Activated CD4-positive, CD25-positive, alpha-beta regulatory T cell treated with anti-CD3 and anti-CD28 coated beads, Interleukin-2, amount 50 U/mL, for 72 hours (primary cell): ENCODE measurements at places on chromosomes 3 and 15.

DNA sequence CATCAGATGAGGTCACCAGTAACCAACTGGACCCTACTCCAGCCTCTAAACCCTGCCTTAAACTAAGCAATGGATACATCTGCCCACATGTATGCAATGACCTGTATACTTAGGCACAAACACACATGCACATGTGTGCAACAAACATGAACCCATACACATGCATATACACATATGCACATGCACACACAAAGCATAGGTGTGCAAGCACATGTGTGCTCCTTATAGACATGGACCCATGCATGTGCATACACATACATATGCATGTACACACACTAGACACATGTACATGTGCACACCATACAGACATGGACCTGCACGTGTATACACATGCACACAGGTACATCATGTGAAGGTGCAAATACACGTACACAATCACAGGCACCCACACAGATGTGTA, 8.6 kb upstream of the TRH start:
- no peak for DNase-seq

DNA sequence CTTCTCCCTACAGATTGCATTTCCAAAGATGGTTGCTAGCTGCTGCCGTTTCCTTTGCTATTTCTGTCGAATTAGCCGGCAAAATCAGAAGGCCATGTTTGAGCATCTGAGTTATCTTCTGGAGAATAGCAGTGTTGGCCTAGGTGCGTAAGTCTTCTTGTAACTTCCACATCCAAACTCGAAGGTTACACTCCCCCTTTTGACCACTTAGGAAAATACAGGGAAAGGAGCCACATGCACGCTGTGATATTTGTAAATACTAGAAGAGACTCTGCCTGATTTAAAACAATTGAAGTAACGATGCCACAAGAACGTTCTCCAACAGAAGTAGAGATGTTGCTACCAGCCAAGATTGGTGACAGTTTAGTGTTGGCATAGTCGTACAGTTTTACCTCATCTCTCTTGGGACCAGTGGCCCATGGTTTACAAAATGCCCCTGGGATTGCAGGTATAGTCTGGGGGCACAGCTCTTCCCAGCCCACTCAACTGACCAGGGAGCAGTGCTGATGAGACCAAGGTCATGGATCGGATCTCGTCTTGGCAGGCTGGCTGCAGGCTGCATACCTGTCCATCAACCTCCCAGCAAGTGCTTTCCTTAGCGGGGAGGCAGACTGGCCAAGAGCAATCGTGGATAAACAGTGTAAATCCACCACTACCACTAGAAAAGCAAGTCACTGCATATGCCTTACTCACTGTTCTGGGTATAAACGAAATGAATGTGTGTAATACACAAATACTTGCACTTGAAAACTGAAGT, 268.4 kb upstream of the CHRM5 start:
- no peak for DNase-seq

- no peak for DNase-seq
These were observed 14.4 kb upstream of the SEC13 start for GRCh38 chr3:10335190-10335738.

- no peak for DNase-seq
These were observed 426.2 kb upstream of the ADAMTS9 start for GRCh38 chr3:65114041-65114440.

DNA sequence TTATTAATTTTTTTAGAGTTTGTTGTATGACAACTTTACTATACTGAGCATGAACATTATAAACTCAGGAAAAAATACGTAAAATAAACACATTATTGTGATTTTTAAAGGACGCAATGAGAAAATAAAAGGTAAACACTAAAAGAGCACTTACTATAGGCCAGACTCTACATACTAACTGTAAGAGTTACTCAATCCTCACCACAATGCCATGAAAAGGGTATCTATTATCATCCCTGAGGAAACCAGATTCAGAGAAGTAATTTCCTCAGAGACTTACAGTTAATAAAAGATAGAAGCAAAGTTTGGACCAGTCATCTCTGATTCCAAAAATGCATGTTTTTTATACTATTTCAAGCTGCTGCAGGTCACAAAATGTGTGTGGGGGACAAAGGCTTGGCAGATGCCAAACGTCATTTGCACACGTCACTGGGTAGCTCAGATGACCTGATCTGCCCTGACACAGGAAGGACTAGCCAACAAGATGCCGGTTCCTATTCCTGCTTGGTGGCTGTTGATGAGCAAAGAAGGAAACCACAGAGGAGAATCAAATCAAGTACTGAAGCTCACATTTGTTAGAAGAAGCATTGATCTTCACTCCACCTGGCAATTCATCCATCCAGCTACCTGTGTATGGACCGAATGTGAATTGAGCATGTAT, 42.3 kb downstream of the KLHL6 start:
- DNase-seq = no peak

DNA sequence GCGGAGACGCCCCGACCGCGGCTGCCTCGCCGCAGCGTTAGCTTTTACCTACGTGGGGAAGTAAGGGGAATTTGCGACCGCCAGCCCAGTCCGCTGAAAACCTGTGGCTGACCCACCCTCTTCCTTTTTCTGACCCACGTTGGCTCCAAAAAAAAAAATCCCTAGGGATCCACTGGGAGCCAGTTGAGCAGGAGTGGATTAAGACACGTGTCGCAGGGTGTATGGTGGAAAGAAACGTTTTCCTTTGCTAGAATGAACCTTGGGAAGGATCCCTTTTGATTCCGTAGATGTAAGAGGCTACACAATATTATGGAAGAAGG, 575 bp upstream of the PCYT1A start:
- no peak for DNase-seq

- DNase-seq = no peak
These were observed 1.6 kb downstream of the GRIP2 start for GRCh38 chr3:14538451-14539088.

- no peak for DNase-seq
These were observed 185.6 kb upstream of the MBNL1 start for GRCh38 chr3:152083135-152083534.

- no peak for DNase-seq
These were observed 28.7 kb upstream of the B3GNT5 start for GRCh38 chr3:183224180-183224970.

GRCh38 chr15:36256404-36256807, 323.0 kb upstream of the CDIN1 start:
- no peak for DNase-seq

GRCh38 chr3:11581237-11582190, 62.2 kb downstream of the VGLL4 start:
- DNase-seq = no peak

- DNase-seq = no peak
These were observed 570.0 kb upstream of the NR2F2 start for GRCh38 chr15:95760508-95760907.

DNA sequence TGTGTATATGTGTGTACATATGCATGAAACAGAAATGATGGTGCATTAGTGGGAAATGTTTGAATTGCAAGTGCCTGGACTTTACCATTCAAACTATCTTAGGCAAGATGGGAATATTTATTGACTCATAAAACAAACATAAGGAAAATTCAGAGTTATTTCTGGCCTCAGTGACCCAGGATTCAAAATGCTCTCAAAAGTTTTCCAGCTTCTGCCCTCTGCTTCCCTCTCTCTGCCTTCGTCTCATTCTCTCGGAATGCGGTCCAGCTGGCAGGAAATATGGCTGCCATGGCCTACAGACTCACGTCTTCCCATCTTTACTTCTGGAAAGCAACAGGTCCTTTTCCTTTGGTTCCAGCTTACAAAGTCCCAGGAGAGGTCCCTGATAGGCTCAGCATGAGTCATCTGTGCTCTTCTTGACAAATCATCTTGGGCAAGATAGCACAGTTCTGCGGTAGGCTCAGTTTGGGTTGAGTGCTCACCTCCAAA, 8.7 kb upstream of the ZNF774 start:
- no peak for DNase-seq

- DNase-seq = no peak
These were observed 94.2 kb downstream of the EFL1 start for GRCh38 chr15:82168296-82168695.

DNA sequence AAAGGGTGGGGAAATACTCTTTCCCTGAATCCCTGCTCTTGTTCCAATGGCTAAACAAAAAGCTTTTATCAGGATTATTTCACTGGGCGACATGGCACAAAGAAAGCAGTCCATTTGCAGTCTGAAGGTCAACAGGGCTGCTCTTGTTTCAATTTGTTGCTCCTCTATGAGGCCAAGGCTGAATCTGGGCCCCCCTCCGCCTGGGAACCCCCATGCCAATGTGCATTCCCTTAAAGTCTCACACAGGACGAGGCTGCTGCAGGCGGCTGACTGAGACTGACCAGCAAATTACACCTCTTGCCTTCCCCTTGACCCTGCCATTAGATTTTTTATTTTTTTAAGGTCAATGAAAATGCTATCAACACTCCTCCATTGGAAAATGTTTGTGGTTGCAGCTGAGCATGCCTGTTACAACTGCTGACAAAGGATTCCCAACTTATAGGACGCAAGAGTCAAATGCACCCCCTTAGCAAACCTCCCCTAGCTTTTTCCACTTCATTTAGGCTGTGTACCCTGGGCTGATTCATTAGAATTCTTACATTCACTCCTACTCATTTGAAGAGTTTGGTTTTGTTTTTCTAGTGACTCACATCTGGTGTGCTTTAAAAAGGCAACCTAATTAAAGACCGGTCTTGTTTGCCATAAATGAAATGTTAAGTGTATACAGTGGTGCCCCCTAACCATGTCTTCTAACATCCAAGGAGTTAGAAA, 60.8 kb upstream of the ARHGEF3 start:
- no peak for DNase-seq

DNA sequence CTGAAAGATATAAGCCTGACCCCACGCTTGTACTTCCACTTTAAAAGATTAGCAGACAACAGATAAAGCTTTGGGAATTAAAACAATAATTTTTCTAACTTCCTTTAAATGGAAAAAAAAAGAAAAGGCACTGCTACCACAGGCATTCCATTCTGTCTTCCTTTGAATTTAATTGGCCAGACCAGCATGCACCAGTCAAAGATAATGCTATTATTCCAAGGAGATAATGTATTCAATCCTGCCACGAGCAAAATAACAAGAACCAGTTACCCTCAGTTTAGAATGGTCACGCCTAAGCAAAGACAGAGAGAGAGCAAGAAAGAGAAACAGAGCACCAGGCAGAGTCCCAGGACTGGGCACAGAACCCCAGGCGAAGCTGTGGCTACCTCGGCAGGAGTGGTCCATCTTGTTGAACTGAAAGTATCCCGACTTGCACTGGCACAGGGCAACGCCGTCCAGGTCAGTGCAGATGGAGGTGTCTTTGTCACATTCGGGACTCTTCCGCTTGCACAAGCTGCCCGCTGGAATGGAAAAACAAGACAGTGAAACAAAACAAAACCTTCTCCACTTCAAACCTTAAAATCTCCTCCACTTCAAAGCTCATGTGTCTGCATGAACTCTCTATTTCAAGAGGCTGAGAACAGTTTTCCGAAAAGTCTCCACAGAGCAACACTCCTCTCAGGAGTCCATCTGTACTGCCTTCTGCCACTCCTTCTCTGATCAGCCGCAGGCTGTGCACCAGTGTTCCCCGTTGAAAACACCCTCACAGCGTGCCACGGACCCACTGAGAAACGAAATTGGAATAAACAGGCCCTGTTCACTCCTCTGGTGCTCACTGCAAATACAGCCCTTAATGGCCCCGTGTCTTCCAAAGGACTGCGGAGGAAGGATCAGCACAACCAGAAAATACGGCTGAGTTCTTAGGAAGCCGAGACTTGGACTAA, 58.2 kb downstream of the HEG1 start:
- no peak for DNase-seq

DNA sequence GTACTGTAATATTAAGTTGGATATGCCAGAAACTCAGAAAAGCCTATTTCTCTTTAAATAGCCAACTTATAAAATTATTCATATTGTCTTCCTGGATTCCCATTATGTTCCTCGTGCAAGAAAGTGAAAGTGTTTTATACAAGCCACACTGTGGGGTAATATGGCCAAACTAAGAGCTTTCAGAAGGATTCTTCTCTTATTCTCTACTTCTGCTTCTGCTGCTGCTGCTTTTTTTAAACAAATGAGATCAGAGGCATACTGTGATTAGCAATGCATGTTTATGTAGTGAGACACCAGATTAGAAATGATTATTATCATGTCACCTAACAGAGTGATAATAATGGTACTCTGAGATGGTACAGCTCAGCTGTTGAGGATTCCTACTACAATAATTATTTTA, 1026.5 kb upstream of the CFAP20DC start:
- no peak for DNase-seq

GRCh38 chr3:58560771-58561311, 16.4 kb downstream of the FAM107A start:
- DNase-seq = no peak

DNA sequence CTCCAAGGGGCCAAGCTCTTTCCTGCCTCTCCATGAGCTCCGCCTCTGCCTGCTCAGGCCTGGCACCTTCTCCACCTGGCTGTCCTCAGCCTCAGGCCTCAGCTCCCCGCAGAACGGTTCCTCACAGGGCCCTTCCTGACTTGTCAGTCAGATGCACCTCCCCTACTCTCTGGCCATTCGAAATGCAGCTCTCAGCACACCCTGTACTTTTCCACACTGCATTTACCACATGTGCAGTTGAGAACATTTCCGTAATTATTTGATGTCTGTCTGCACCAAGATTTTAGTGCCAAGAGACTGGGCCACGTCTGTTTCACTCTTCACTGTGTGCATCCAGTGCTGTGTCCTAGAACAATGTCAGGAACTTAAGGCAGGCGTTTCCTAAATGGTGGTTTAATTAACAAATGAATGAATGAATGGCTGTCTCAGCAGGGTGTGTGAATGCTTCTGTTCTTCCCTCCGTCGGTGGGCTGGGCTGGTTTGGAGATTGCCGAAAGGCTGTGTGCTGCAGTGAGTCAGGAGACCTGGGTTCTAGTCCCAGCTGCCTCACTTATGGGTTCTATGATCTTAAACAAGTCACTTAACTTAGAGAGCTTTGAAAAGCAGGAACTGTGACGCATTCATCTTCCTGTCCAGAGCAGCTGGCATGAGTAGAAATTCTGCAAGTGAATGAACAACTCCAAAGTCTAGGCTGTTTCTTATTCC, 5.4 kb downstream of the MUC4 start:
- DNase-seq = no peak

- DNase-seq = no peak
These were observed 42.8 kb upstream of the RPL35A start for GRCh38 chr3:197907196-197907595.

DNA sequence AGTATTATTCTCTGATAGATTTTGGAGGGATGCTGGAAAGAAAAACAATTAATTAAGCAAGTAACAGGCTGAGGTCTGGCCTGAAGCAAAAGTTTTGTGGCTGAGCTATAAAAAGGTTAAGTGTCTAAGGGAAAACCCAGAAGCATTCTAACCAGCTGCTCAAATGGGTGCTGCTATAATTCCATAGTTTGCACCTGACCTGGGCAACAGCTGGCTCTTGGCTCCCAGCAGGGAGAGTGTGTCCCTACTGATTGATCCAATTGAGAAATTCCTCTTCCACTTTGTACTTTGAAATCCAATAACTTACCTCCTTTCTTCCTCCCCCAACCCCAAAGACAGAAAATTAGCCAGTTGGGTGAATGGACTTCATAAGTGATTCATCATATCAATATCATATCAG, 27.7 kb upstream of the SMAD3 start:
- DNase-seq = no peak

GRCh38 chr15:48930735-48931134, 33.0 kb downstream of the SHC4 start:
- no peak for DNase-seq

GRCh38 chr3:166993015-166993630, 387.0 kb downstream of the ZBBX start:
- no peak for DNase-seq
